Activated CD4-positive, alpha-beta T cell treated with anti-CD3 and anti-CD28 coated beads, Interleukin-2, Interleukin-4, amounts not matched to agents 100 ng/mL and 50 ng/mL, durations not matched to agents 16 hours and 8 hours (primary cell): ENCODE measurements at places on chromosomes 3 and 15.

DNA sequence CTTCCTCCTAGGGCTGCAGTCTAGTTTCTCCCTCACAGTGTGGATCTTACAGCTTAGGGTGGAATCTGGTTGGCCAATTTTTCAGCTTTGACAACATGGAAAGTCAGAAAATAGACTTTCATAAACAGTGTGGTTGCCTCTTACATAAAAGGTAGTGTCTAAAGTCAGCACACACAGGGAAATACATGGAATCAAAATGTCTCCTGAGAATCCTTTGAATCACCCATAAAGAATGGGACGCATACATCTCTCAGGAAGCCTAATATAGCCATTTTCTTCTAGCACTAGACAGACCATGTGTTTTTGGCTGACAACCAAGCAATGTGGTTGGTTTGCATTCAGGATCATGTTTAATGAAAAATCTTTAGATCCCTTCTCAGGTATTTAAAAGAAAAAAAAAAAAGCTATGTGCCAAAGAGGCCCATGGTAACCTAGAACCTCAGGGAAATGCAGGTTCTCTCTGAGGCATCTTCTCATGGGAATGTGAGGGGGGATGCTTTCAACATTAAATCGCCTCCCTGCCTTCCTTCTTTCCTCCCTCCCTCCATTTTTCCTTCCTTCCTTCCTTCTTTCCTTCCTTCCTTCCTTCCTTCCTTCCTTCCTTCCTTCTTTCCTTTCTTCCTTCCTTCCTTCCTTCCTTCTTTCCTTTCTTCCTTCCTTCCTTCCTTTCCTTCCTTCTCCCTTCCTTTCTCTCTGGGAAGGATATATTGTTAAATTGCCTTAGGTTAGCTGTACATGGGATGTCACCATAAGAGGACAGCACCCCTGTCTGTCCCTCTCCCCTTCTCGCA lies 34.3 kb upstream of the ZBTB38 start:
- no peak for DNase-seq

GRCh38 chr15:81400640-81401236 lies 26.7 kb upstream of the TMC3 start:
- DNase-seq, result peak; percentile 47

- DNase-seq, result no peak
Measured at GRCh38 chr15:81865850-81866537, 179.8 kb downstream of the MEX3B start.

- DNase-seq, result peak; percentile 56
Measured at GRCh38 chr3:152281133-152281713, 12.5 kb downstream of the MBNL1 start.

DNA sequence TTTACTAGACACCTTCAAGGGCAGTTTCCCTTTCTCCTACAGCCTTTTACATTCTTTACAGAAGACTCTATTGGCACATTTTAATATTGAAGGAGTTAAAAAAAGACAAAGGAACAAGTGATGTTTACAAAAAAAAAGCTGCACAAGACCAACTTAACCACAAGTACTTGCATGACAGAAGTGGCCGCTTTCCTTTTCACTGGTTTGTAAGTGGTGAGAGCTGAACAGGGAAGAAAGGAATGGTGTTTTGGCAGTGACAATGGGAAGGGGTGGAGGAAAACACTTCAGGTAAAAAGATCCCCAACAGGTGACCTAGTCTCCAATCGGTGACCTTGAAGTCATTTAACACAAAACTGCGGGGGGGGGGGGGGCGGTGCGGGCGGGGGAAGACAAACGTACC lies 1.1 kb downstream of the WDR72 start:
- DNase-seq, result no peak

GRCh38 chr3:113194823-113195401 lies 16.4 kb upstream of the BOC start:
- DNase-seq, result no peak

- DNase-seq, result no peak
Measured at GRCh38 chr3:31106204-31106603, 211.7 kb upstream of the GADL1 start.

- DNase-seq, result no peak
Measured at GRCh38 chr3:113272385-113272779, 61.0 kb downstream of the BOC start.

DNA sequence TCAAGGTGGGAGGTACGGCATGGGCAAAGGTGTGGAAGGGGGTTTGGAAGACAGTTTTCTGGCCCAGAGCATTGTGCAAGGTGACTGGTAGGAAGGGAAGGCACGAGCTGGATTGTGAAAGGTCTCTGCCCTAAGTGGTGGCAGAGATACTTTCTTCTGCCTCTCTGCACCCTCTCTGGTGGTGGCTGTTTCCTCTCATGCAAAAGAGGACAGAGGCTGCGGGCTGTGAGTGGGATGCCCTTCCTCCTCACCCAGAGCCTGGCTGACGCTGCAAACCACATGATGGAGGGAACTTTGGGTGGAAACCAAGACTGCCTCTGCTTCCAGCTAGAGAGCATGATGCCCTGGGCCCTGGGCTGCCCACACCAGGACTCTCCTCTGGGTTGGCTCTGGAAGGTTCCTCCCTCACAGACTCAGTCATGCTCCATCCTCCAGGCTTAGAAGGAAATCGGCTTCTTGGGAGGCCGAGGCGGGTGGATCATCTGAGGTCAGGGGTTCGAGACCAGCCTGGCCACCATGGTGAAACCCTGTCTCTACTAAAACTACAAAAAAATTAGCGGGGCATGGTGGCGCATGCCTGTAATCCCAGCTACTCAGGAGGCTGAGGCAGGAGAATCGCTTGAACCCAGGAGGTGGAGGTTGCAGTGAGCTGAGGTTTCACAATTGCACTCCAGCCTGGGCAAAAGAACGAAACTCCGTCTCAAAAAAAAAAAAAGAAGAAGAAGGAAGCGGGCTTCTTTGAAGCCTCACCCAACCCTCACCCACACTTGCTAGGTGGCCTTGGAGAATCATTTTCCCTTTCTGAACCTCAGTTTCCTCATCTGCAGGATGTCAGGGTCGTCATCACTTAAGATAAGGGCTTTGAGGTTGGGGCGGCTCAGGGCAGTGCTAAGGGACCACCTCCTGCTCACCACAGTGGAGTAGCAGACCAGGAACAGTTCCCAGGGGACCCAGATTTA lies 8.3 kb downstream of the PSTPIP1 start:
- peak; percentile 88 for DNase-seq

DNA sequence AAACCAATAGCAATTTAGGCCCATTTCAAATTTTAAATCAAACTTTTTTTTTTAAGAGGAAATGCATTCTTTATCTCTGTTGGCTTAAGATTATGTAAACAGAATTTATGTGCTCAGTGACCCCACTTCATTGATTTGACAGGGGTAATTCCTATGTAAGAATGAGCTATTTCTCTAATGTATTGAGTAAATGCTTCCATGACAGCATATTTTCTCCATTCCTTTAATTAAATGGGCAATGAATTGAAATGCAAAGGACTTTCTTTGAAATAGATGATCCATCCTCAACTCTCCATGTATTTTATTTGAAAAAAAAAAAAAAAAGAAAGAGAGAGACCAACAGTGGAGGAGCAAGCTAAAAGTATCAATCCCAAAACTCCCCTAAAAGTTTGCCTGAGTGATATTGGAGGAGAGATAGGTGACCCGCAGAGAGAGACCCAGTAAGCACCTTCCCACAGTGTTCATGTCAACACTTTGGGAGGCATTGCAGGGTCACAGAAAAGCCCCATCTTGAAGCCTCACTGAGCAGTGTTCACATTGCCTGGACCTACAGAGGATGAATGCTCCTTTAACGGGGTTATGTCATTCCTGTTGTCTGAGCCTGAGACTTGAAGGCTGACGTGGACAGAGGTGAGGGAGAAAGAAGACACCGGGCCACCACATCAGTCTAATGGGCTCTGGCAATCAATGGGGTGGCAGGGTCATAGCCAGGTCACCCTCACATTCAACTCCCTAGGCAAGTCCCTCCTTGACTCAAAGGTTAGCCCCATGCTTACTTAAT lies 176.0 kb downstream of the SHOX2 start:
- DNase-seq, result no peak

- no peak for DNase-seq
Measured at GRCh38 chr3:190024912-190025311, 95.8 kb downstream of the P3H2 start.

DNA sequence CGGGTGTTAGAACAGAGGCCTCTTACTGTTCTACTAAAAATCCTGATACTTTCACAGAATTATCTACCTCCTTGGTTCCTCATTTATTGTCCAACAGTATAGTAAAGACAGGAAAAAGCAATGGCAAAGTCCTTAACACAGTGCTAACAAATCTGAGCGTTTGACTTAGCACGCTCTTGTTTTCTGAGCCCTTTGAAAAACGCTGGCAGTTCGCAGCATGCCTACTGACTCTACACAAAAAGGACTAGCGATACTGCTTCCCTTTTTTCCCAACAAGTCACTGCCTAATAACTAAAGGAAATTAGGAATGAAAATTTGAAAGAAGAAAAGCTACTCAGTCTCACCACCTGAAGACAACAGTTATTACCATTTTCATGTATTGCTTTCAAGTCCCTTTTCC lies 34.8 kb upstream of the CEMIP start:
- DNase-seq, result no peak

DNA sequence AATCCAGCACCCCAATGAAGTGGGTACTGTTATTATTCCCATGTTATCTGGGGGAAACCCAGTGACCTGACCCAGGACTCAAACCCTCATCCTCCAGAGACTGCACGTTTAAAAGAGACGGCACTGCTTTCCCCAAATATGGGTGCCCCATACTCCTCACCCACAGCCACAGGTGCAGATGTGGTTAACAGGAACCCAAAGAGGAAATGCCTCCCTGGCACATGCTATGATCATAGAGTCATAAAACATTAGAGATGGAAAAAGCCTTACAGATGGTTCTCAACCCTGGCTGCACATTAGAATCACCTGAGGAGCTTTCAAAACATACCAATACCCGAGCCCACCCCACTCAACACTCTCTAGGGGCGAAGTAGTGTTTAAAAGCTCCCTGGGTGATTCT lies 111.5 kb downstream of the SEMA5B start:
- no peak for DNase-seq

DNA sequence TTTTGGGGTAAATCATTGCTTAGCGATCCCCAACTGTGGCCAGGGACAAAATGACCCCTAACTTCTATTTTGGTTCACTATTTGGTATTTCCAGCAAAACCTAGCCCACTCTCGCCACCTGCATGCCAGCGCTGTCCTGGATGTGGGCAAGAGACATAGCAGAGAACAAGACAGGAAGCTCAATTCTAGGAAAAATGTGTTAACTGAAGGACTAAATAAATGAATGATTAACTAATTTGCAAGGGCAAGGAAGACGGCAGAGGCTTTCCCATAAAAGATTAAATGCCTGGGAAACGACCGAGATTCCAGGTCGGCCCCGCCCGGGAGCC lies 408 bp downstream of the NICN1 start:
- no peak for DNase-seq
